IgD-negative memory B cell (primary cell): ENCODE measurements at places on chromosomes 3 and 15. TPM values are rescaled to one million over a fixed set of nuclear protein-coding genes. Genes with fewer than 3 reads are reported as not detected.

The RCCD1 gene
- polyA plus RNA-seq = 6.0 TPM

The CD96 gene
- polyA plus RNA-seq = 84.7 TPM

The SCAANT1 gene
- not detected for polyA plus RNA-seq

The PLXNA1 gene
- 0.13 TPM for polyA plus RNA-seq

The FBXW12 gene
- polyA plus RNA-seq = not detected

The IQCF5 gene
- not detected for polyA plus RNA-seq

The LIPC gene
- polyA plus RNA-seq = 0.95 TPM
